Erythroblast (primary cell): ENCODE measurements at places on chromosomes 2 and 18.

- no peak for DNase-seq
Observed at GRCh38 chr18:53426666-53427184, 797.7 kb downstream of the MBD2 start.

- no peak for DNase-seq
Observed at GRCh38 chr2:29502460-29502911, 387.3 kb downstream of the CLIP4 start.

GRCh38 chr2:181814057-181814491, 77.5 kb upstream of the ITPRID2 start:
- no peak for DNase-seq

- no peak for DNase-seq
Observed at GRCh38 chr18:22032392-22032961, 136.9 kb upstream of the GATA6 start.

DNA sequence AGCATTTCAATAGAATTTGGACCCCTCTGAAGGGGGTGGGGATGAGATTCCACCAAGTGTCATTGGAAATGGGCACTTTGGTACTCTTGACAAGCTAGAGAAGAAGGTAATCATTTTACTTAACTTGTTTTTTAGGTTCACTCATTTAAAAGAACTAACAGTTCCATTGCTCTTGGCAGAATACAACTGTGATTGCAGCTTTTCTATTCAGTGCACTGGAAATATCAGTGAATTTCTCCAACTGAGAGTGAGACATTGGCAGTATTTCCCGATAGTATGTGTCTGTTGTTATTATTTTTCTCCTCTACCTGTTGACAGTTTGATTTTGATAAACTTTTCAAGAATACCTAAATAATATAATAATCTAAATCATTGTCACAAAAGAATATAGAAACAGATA, 1356.7 kb upstream of the NXPH2 start:
- no peak for DNase-seq

DNA sequence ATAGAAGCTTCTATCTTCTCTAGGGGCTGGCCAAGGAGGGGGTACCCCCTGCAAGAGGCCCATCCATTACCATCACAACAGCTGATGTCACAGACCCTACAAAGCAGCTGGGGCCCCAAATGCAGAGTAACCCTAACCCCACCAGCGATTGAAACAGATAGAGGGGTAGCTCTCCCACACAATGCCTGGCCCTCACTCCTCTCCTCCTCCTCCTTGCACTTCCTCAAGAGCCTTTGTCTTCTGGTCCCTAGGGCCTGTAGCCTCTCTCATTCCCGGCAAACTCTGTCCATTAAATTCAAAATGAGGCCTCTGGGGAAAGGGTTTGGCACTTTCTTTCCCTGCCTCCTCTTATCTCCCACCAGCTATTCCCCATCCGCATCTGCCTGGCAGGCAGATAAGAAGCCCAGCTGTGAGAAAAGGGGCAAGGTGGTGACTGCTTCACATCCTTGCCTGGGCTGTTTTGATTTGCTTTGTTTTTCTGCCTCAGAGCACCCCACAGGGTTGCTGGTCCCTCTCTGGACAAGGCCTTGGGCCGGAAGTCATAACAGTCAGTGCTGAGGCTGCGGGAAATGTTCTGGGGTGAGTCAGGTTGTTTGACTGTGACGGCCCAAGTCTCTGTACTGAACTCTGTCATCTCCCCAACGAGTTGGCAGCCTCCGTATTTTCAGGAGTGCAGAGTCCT, 26.1 kb upstream of the CYP26B1 start:
- peak; percentile 19 for DNase-seq

GRCh38 chr2:17617516-17617915, 77.0 kb downstream of the VSNL1 start:
- no peak for DNase-seq

DNA sequence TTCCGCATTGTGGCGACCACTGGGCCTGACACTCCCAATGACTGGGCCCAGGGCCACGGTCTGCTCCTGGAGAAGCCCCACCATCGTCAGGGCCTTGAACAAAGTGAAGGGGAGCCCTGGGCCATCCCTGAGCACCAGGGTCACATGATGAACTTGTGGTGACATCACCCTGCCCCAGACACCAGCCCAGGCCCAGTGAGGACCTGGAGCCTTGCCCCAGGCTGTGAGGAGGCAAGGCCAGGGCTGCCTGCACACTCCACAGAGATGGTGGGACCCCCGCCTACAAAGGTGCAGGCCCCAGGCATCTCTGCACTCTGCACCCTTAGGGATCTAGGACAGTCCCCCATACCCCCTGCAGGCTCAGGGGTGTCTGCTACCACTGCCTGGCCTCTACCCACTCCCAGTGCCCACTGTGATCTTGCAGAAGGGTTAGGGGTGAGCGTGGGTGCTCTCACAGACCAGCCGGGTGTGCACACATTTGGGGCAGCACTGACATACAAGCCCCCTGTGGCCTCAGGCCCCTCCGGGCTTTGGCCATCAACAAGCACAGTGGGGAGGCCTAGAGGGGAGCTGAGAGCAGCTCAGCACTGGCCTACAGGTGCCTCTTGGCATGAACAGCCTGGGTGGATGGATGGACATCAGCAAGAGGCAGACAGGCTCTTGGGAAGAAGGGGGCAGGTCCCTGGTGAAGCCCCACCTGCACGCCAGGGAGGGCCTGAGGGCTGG, 624.0 kb upstream of the LRRTM4 start:
- no peak for DNase-seq

DNA sequence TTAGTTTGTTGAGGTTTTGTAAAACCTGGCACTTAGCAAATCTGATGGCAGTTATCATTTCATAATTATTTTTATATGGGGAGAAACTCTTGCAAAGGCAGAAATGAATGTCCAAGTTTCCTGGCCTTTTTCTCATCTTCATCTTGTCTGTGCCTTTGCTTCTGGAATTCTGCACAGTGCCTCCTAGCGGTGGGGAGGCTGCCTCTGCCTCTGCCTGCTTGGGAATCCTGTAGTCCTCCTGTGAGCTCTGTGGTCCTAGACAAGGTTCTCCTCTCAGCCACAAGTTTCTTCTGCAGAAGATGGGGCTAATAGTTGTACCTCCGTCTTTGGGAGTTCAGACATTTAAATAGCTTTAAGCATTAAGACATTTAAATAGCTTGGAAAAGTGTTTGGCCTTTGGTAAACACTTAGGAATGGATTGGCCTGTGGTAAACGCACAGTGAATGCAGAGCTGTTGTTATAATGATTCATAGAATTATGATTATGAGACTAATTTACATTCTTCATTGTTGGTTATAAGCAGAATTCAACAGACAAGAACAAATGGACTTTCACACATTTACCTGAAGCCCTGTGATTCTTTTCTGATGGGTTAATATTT, 101.2 kb downstream of the ZNF236 start:
- peak; percentile 26 for DNase-seq

- peak; percentile 91 for DNase-seq
Observed at GRCh38 chr18:62524440-62525200, 1.8 kb downstream of the ZCCHC2 start.

- no peak for DNase-seq
Observed at GRCh38 chr2:70956141-70956540, 20.4 kb downstream of the ATP6V1B1 start.

DNA sequence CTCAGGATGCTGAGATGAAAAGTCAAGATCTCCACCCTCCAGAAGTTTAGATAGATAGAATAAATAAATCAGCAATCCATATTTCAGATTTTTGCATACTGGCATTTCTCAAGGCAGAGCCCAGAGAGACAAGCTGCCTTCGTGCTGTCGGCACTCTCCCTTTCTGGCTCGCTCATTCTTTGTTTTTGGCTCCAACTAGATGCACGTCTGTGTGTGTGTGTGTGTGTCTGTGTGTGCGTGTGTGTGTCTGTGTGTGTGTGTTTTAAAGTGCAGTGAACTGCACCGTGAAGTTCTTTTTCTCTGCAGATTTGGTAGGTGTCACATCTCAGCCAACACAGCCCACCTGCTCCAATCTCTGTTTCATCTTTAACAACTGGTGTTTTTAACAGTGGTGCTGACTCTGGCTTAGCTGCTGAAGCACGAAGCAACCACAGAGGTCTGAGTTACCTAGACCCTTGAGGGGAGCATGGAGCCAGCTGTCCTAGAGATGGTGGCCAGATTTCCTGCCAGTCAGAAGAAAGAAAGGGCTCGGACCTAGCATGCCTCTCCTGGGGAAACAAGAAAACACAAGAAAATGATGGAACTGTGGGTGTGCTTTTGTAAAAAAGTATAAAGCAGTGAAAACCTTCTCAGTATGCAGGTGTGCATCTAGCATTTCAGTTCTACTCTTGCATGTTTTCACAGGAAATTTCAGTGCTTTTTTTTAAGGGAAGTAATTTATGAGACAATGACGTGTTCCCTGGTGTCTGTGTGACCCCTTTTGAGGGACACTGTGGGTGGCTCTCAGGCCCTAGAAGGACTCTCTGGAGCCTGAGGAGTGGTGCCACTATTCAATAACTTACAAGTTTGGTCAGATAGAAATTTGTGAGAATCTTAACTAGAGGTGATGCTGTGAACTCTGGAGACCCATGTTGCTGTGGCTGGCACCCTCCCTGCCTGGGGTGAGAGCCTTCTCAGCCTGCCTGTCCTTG, 364.3 kb downstream of the RNF144A start:
- no peak for DNase-seq

DNA sequence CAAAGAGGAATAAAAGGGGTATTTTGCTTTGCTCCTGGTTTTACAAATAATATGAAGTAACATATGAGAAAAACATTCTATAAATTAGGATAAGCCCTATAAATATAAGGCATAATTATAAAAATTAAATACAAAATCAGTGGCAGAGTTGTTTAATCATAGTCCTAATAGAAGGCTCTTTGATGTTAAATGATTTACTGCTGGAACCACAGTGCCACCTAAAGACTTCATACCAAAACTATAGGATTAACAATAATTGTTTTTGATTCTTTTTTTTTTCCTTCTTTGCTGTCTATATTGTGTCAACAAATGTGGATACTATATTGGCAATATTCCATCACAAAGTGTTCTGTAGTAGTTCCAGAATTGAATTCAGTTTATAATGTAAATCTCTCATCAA, 837.7 kb upstream of the SLC39A10 start:
- DNase-seq = no peak

DNA sequence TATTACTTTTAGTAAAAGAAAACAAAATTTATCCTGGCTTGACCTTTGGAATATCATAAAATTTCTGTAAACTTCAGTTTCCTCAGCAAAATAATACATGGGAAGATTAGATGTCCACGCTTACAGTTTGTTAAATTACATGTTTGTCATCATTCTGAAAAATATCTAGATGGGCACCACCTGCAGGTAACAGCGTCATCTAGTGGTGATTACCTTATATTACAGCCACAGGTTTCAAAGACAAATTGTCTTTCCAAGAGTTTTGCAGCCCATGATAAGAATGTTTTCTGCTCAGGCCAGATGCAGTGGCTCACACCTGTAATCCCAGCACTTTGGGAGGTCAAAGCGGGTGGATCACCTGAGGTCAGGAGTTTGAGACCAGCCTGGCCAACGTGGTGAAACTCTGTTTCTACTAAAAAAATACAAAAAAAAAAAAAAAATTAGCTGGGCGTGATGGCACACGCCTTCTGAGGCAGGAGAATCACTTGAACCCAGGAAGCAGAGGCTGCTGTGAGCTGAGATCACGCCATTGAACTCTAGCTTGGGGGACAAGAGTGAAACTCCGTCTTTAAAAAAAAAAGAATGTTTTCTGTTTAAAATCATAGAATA, 96.3 kb upstream of the RASGRP3 start:
- peak; percentile 62 for DNase-seq

DNA sequence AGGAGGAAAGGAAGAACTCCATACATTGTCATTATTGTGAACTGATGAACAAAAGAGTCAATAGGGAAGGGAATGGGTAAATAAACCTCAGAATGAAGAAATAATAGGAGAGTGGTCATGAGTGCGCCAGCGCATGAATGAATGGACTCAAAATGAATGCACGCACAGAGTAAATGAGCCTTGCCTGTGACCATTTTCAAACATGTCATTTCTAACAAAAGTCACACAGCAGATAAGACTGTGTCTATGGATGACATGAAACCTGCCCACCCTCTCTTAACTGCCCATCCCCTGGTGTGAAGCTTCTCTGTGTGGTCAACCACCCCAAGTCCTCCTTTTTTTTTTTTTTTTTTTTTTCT, 121.1 kb upstream of the TEX51 start:
- no peak for DNase-seq

GRCh38 chr2:233845301-233846060, 8.9 kb downstream of the HJURP start:
- no peak for DNase-seq

- no peak for DNase-seq
Observed at GRCh38 chr2:65545837-65546805, 113.7 kb upstream of the SPRED2 start.

GRCh38 chr2:11281186-11281585, 63.2 kb downstream of the ROCK2 start:
- DNase-seq = no peak

GRCh38 chr2:186950694-186951093, 101.7 kb upstream of the ZSWIM2 start:
- no peak for DNase-seq

DNA sequence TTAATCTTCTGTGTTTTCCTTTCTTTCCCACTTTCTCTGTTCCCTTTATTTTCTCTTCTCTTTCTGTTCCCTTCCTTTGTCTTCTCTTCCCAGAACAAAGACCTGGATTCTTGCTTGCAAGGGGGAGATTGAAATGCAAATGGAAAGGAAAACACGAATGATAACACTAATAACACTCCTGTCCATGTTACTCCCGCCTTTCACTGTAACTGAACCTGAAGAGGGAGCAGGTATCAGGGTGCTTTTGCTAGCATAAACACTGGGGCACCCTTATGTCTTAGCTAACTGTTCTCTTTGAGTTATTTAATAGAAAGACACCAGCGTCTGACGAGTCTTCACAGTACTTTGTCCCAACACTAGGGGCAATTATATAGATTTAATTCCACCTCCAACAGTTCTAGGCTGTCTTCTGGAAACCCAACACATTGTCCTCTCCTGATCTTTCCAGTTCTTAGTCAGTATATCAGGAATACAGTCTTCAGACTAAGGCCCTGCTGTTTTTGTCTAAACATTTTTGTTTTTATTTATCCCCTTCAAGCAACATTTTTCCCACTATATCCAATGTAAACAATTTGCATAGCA, 99.2 kb downstream of the PTPRM start:
- DNase-seq = no peak

GRCh38 chr2:204012072-204012653, 75.6 kb downstream of the ICOS start:
- DNase-seq = no peak

DNA sequence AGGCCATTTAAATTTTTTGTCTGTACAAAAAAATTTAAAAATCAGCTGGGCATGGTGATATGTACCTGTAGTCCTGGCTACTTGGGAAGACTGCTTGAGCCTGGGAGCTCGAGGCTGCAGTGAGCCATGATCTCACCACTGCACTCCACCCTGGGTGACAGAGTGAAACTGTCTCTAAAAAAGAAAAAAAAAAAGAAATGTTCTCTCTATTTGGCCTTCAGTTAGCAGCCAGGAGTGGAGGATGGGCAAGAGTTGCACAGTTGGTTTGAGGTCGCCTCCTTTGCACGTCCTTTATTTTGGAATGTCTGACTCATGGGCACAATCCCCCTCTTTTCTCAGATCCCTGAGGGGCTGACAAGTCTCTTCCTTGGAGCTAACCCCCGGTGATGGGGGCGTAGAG, 26.3 kb downstream of the ITM2C start:
- DNase-seq = no peak
